ENCODE measurements at places on chromosomes 1 and 21.

DNA sequence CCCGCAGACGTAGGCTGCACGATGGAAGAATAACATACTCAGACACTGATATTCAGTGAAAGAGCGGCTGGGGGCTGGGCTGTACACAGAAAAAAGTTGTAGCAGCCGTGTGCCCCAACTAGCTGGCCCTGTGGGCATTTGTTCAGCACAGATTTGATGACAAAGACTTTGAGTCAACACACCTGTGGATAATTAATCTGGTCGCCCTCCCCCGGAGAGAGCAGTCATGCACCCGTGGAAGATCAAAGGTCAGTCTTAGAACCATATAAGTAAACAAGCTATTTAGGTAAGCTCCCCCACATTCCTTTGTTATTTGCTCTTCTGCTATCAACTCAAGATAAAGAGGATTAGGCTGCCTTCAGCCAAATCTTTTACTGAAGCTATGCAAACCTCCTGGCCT is 148.4 kb upstream of the HMCN1 start:
- H3K4me1 ChIP-seq: no peaks in the 10 kb centered on the region
- DNase-seq: no peak
- no peak overlapping the region for H3K27ac ChIP-seq
- no peaks in the 10 kb centered on the region for H3K27me3 ChIP-seq

- H3K4me3 ChIP-seq: no peak overlapping the region
- no peaks in the 10 kb centered on the region for H3K27me3 ChIP-seq
- H3K4me1 ChIP-seq: peaks cover 69% of the 10 kb centered on the region
- no peaks in the 10 kb centered on the region for H3K36me3 ChIP-seq
- DNase-seq: no peak
Measured at GRCh38 chr1:117659550-117660270, 53.9 kb downstream of the TENT5C start.

DNA sequence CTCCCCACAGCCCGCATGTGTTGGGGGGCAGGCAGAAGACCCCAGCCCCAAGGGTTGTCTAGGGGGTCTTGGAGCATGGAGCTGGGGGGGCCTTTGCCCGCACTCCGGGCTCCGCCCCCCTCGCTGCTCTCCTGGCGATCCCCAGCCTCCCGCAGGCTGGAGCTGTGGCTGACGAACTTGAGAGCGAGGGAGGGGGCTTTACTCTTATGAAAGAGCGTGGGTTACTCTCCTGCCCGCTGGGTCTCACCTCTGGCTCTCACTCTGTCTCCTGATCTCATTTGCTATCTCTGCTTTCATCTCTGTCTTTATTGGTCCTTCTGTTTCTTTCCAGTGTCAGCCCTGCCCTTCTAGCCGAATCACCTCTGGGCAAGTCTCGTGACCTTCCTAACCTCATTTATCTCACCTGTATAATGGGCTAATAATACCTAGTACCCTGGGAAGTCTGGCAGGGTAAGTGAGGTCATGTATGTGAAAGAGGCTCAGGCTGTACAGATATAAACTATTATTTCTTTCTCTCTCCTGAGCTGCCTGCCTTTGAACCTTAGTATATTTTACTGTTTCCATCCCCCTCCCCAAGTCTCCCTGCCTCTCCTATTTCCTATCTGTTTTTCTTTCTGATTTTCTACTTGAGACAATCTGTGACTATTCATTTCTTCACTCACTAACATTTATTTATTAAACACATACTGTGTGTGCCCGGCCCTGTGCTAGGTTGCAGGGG is 731 bp downstream of the EFNA4 start:
- no peaks in the 10 kb centered on the region for H3K27me3 ChIP-seq
- H3K4me3 ChIP-seq: peak overlapping the region; percentile 95
- H3K36me3 ChIP-seq: no peaks in the 10 kb centered on the region
- peaks cover 16% of the 10 kb centered on the region for H3K4me1 ChIP-seq
- no peak for DNase-seq
- no peak overlapping the region for H3K27ac ChIP-seq

- no peak overlapping the region for H3K4me3 ChIP-seq
- no peaks in the 10 kb centered on the region for H3K36me3 ChIP-seq
- DNase-seq: no peak
- H3K27me3 ChIP-seq: no peaks in the 10 kb centered on the region
Measured at GRCh38 chr1:234545517-234546386, 64.2 kb downstream of the IRF2BP2 start.

All from GM12878 (cell line).